NCI-H2081 treated with DMSO at 0.1 percent for 48 hours (cell line): ENCODE measurements at places on chromosomes 6 and 20.

- no peak for DNase-seq
Measured at GRCh38 chr6:162603231-162604015, 124.1 kb downstream of the PRKN start.

DNA sequence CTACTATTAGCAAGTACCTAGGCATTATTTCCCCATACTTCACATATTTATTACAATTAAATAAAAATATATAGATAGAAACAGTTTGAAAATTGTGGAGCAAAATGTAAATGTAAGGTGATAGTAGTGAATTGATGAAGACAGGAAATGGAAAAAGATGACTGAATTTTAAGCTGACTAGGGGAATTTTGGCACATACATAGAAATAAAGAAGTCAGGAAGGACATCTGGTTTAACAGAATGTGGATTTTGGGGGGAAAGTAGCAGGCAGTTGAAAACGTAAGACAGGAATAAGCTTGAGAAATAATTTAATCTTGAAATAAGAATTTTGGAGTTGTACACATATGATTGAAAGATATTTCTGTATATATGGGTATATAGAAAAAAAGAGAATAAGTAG, 701.7 kb upstream of the CITED2 start:
- no peak for DNase-seq

GRCh38 chr6:89494131-89494793, 61.3 kb downstream of the ANKRD6 start:
- DNase-seq, result no peak

GRCh38 chr6:132252113-132252512, 149.2 kb downstream of the MOXD1 start:
- no peak for DNase-seq

DNA sequence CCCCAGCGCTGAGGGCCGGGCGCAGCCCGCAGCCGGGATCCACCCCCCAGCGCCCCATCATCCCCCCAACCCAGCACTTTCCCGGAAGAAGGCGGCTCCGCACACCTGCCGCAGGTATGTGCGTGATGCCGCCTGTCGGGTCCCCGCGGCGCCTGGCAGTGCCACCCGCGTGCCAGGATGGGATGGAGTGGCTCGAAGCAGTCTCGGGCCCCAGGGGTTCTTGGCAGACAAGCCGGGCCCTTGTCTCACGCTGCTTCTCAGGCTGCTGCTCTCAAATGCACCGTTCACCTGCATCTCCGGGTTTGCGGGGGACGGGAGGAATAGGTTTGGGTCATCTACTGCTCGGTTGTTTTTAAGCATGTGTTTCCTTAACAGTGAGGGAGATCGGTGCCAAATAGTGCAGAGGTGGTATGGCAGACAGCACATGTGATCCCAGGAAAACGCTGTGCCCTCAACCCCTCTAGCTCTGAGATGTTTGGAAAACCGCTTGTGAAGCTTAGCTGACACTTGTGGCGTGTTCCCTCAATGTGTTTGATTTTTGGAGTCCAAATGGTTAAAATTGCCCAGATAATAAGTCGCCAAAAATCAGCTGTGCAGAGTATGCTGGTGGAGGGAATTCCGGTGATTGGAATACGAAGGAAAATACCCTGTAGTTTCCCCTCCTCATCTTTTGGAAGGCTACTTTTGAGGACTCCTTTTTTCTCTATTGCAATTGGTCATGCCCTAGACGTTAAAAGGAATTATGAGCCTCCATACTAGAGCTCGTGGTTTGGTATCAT, 926 bp downstream of the MYLIP start:
- DNase-seq, result no peak

DNA sequence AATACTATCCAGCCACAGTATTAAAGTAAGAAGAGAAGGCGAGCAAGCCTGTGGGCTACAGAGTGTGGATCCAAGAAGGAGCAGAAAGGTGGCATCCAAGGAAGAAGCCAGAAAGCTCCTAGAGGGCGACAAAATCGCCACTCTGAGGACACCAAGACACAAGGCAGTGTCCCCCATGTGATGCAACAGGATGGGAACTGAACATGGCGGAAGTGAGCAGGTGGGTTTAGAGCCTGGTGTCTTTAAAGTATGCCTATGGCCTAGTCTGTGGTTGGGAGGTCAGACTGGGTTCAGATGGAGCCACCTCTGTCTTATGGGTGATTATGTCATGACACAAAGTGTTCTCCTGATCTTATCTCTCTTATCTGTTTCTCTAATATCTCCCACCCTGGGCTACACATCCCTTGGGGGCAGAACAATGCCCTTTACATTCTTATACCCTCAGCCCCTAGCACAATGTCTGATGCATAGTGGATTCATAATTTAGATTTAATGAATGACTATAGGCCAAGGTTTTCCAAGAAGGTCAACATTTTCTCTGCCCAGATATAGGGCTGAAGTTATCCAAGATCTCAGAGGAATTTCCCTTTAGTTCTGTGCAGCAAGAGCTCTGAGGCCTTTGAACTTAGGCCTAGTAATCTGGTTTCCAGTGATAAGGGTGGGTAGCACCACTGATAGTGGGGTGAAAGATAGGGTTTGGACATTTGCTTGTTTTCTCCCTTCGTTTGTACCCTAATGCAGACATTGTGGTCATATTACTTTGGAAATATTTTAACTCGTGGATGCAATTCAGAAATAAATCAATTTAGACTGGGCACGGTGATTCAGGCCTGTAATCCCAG, 167.3 kb upstream of the AKIRIN2 start:
- no peak for DNase-seq

GRCh38 chr6:52074716-52075115, 12.7 kb downstream of the PKHD1 start:
- DNase-seq, result no peak
